ENCODE measurements at places on chromosomes 7 and 10. TPM values are rescaled to one million over a fixed set of nuclear protein-coding genes. Genes with fewer than 3 reads are reported as not detected.

Gene IGFBP1
- not detected for total RNA-seq

Gene CCDC186
- total RNA-seq, result 23.5 TPM

Gene RPEL1
- under 0.01 TPM for total RNA-seq

Gene CALHM1
- total RNA-seq, result not detected

Measured in bronchial smooth muscle cell (primary cell).